ENCODE measurements at places on chromosomes 7 and 10.

DNA sequence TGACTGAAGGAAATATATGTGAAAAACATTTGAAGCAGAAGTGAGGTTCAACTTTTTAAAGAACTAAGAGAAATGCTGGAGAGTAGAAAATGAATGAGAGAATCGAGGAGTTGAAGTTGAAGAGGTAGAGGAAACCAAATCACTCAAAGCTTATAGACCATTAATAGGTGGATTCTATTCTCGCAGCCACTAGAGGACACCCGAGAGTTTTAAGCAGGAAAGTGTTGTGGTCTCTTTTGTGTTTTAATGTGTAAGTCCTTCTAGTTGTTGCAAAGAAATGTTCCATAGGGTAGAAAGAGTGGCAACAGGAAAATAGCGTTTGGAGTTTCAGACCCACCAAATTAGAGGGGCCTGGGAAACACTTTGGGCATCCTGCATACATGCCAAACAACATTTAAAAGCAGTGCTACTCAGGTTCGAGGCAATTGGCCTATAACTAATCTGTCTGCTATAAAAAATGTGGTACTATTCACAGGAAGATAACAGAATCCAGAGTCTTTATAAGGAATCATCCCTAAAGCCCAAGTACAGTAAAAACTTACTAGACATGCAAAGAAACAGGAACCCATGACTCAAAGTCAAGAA, 75.3 kb upstream of the TAS2R16 start:
- no peak for DNase-seq

DNA sequence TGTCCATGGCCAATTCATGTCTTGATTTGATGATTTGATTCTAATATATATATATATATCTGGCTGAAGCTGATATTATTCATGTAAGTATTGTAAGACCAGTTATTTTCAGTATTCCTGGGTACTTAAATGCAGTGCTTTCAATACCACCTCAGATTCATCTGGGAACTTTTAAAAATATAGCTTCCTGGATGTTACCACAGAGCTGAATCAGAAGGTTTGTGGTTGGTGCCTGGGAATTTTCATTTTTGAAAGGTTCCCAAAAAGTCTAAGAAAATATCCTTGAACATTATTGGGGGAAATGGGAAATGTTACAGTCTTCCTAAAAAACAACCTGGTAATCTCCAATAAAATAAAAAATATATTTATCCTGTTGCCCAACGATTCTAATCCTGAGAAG, 10.7 kb upstream of the PPP3CB start:
- no peak for DNase-seq

GRCh38 chr7:105644937-105645336, 63.6 kb upstream of the EFCAB10 start:
- no peak for DNase-seq

DNA sequence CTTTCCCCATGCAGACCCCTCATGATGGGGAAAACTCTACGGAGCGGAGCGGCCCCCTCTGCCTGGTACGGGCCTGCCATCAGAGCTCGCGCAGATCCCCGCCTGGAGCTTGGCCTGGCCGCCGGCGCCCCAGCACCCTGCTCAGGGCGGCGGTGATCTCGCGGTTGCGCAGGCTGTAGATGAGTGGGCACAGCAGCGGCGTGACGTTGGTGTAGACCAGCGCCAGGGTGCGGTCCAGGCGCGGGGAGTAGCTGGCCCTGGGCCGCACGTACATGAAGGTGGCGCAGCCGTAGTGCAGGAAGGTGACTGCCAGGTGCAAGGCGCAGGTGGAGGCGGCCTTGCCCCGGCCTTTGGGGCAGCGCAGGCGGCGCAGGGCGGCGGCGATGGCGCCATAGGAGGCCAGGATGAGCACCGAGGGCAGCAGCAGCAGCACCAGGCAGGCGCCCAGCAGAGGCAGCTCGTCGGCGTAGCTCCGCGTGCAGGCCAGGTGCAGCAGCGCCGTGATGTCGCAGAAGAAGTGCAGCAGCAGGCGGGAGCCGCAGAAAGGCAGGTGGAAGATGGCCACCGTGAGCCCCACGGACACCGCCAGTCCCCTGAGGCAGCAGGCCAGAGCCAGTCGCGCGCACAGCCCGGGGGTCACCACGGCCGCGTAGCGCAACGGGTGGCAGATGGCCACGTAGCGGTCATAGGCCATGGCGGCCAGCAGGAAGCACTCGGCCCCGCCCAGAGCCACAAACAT, 33.4 kb downstream of the TAS2R41 start:
- DNase-seq, result no peak

DNA sequence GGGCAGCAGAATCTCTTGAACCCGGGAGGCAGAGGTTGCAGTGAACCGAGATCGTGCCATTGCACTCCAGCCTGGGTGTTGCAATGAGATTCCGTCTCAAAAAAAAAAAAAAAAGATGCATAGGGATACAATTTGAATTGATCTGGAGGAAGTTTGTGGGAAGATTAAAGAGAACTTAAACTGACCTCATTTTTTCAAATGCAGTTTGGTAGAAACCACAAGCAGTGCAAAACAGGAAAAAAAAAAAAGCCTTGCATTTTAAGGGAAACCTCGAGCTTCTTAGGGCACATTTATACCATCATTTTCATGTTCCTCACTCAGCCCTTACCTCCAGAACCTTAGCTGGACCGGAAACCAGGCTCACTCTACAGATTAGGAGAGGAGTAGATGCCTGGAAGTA, 2.8 kb downstream of the KCTD7 start:
- DNase-seq, result no peak

- no peak for DNase-seq
These were observed 55.9 kb upstream of the CAV2 start for GRCh38 chr7:116443646-116444045.

Data from cardiac septum (tissue), 1 donor.